ENCODE measurements at places on chromosomes 1 and 21.

DNA sequence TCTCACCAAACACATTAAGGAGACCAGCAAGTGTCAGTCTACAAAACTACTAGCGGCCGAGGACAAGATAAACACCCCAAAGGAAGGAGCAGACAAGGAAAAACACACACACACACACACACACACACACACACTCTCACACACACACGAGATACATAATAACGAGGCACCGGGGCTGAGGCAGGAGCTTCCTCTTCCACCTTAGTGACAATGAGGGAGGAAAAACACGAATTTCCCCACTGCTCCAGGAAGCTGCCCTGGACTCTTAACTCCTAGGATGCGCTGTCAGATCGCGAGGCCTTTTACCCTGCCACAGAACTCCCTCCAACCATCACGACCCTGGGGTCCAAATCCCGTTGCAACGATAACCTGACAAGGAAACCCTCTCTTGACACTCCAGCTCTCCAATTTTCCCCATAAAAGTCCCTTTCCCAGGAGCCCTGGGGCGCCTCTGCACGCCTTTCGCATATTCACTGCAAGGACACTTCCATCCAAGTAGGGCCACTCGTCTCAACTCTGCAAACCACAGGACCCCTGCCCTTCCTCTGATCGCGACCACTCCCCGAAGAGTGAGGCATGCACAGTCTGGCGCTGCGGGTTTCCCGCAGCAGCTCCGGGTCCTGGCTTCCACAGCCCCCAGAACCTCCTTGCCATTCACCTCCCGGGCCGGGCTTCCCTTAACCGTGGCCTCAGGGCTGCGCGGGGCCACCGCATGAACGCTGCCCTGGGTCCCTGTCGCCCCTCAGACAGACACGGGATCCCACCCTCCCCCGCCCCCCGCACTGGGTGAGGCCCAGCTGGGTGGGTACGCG, 581 bp downstream of the ETV3 start:
- DNase-seq, result no peak

DNA sequence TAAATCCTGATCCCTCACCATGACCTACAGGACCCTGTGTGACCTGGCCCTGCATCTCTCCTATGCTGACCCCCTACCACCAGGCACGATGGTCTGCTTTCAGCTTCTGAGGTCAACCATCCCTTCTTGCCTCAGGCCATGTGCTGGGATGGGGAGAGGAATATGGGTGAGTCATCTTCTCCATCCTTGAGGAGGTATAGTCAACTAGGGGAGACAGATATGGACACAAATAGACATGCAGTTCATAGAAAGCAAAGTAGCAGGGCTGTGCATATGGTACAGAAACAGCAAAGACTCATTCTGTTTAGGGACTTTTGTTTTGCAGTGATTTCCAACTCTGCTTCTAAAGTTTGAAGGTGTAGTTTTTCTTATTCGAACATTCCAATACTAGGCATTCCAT, 250.8 kb upstream of the FGGY start:
- no peak for DNase-seq

DNA sequence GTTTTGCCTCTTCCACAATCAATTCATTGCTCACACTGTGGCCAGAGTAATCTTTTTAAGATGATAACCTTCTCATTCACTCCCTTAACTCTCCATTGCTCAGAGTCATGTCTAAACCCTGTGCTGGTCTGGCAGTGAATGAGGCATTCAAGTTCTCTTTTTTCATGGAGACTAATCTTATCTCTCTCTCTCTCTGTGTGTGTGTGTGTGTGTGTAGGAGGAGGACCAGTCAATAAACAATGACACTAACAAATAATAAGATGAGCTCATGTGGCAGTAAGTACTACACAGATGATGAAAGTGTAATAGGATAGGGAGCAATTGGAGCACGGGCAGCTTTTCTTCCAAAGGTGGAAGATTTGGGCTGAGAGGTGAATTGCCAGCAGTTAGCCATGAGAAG, 122.0 kb upstream of the B3GALT2 start:
- no peak for DNase-seq

DNA sequence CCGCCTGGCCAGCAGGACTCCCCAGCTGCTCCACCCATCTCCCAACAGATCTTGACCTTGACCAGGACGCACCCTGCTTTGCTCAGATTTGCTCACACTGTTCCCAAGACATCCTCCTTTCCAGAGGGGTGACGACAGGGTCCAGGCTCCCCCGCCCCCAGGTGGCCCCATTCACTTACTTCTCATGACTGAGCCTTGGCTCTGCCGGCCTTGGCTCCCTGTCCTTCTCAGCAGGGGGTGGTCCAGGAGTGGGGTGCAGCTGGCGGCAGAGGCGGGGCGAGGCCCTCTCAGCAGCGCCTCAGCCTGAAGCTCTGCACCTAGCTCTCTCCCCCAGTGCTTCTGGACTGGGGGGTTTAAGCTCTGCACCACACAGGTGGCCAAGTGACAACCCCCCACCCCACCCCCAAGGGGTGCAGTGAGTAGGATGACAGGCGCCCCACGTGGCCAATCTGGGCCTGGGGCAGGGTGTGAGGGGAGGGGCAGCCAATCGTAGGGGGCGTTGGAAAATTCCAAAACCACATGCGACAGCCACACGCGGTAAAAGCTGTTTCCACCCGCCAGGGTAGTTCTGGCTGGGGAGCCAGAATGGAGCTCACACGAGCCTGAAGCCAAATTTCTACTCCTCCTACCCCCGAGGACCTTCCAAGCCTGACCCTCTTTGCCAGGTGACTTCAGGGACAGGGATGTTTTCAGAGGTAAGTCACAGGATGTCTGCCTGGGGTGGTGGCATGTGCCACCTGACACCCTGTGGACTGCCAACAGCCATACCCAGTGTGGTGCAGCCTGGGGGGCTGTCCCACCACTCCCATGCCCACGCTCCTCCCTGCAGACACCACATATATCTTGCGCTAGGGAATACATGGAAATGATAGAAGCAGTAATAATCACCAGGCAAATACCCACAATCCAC, 5.6 kb downstream of the RORC start:
- DNase-seq, result peak; percentile 64

- no peak for DNase-seq
Measured at GRCh38 chr1:153610334-153610733, 2.6 kb downstream of the S100A16 start.

DNA sequence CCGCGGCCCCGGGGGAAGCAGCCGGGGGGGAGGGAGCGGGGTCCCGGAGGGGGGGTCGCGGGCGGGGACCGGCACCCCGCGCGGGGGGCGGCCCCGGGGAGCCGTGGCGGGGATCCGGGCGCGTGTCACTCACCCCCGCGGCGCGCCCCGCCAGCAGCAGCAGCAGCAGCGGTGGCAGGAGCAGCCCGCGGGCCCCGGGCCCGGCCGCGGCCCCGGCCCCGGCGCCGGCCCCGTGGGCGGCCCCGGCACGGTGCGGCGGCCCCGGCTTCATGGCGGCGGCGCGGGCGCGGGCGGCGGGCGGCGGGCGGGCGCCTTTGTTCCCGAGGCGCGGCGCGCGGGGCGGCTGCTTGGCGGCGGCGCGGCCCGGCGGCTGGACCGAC, 252 bp downstream of the SDC3 start:
- DNase-seq, result no peak

DNA sequence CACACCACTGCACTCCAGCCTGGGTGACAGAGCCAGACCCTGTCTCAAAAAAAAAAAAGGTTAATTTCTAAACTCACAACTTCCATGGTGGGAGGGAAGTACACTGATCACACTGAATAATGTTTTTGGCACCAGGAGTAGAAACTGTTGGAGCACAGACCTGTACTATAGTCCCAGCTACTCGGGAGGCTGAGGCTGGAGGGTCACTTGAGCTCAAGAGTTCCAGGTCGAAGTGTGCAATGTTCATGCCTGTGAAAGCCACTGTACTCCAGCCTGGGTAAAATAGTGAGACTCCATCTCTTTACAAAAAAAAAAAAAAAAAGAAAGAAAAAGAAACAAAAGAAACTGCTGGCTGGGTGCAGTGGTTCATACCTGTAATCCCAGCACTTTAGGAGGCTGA, 35.3 kb downstream of the TMEM50B start:
- DNase-seq, result no peak

- no peak for DNase-seq
Measured at GRCh38 chr1:48693180-48693579, 83.5 kb downstream of the BEND5 start.

DNA sequence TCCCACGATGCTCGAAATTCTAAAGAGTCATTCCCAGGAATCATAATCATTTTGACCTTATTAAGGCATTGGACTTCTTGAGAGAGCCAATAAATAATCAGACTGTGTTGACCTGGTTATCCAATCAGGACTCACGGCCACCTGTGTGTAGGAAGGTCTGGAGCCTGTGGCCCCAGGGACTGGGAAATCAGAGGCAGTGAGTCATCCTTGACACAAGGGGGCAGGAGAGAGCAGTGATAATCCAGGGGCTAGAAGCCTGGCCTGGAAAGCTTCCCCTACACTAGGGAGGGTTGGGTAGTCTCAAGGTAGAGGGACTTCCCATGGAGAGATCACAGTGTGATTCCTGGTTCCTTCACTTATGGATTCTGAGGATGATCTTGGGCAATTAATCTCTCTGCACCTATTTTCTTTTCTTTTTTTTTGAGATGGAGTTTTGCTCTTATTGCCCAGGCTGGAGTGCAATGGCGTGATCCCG, 4.7 kb downstream of the MR1 start:
- DNase-seq, result peak; percentile 65

DNA sequence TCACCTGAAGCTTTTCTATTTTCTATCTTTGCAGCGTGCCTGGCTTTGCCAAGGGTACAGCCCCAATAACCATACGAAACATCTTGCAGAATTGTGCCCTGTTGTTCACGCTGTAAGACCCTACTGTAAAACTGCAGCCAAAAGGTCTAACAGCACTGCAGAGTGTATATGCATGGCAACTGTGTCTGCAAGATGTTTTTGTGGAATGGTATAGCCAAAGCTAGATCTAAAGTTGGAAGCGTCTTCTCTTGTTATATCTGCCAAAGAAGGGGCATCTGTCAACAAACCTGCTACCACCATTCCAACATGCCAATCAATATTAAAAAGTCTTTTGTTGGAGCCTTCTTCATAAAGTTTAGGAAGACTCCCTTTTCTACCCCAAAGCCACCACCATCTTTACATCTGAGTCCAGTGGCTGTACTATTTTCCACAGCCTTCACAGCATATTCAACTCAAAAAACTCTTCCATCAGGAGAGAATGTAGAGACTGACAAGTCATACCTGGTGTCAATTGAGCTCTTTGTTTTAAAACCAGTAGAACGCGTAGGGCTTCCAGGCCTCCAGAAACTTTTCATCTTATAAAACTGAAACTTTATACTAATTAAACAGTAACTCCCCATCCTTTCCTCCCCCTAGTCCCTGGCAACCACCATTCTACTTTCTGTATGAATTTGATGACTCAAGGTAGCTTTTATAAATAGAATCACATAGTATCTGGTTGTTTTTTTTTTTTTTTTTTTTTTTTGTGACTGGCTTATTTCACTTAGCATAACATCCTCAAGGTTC, 40.0 kb downstream of the ZSCAN20 start:
- no peak for DNase-seq

Data from activated naive CD4-positive, alpha-beta T cell treated with Interleukin-2 at 50 U/mL for 16 hours (primary cell).